ENCODE measurements at places on chromosomes 2 and 18. TPM values are rescaled to one million over a fixed set of nuclear protein-coding genes. Genes with fewer than 3 reads are reported as not detected.

The C1GALT1C1L gene
- not detected for polyA plus RNA-seq

The ATP8B1 gene
- polyA plus RNA-seq, result 2.9 TPM

DNA sequence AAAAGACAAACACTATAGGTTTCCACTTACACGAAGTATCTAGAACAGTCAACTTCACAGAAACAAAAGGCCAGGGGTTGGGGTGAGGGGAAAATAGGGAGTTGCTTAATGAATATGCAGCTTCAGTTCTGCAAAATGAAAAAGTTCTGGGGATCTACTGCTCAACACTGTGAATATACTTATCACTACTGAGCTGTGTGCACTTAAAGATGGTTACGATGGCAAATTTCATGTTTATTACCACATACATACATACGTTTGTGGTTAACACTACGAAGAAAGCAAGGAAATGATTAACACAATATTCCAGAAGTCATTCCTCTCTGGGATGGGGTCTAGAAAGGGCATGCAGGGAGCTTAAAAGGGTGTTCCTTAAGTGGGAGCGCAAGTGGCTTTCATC lies 19.3 kb downstream of the MBOAT2 start:
- no peak for DNase-seq

GRCh38 chr2:191799526-191799925 lies 47.4 kb downstream of the CAVIN2 start:
- DNase-seq, result no peak

All from foreskin keratinocyte (primary cell).